ENCODE measurements at places on chromosomes 1 and 21.

DNA sequence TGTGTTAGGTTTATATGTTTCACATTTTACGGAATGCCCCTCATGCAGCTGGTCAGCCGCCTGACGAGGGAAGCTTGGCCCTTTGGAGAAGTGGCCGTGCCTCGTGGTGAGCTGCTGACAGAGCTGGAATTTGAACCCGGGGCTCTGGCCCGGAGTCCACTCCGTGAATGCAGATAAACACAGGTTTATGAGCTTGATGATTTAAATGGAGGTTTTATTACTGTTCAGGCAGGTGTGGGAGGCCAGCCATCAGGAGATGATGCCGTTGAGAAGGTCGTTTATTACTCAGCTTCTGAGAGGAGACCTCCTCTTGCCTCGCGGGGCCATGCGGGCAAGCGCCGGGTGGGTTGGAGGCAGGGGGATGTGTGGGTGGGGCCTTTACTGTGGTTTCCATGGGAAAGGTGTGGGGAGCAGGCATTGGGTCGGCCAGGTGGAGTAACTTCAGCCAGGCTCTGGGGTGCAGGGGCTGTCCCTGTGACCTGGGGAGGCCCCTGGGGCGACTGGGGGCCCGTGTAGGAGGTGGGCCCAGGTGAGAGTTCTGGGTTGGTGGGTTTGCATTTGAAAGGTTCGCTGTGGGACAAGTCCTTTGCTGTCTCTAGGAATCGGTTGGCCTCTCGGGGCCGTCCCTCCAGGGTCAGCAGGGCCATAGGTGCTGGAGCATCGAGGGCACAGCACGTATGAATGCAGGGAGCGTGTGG, 22.0 kb downstream of the PRKCZ start:
- no peak for DNase-seq

DNA sequence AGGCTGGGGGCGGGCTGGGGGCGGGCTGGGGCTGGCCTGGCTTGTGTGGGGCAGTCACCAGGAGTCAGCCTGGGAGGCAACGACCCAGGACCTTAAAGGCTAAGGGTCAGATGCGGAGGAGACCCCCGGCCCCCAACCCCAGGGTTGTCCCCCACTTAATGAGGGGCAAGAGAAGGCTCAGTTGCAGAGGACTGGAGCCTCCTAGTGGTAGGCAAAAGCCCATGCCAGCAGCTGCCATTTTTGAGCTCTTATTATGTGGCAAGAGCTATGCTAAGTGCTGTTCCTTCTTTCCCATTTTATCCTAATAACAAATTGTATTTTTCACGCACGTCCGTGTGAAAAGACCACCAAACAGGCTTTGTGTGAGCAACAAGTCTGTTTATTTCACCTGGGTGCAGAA, 8.0 kb downstream of the KIAA1614 start:
- no peak for DNase-seq

DNA sequence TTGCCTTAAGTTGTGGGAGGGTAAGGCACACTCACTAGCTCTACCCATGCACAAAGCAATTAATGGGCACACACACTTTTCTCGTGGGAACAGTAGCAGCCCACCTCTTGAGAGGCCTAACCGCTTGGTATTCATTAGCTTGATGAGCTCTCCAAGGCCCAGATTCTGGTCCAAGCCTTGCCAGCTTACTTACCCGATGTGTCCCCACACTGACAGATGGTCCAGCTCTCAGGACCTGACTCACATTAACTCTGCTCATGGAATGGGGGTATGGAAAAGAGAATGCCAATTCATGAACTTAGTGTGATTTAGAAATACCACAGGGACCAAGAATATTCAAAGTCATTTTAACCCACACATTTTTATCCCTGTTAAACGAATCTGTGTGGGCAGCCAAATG, 106.8 kb upstream of the CACHD1 start:
- no peak for DNase-seq

DNA sequence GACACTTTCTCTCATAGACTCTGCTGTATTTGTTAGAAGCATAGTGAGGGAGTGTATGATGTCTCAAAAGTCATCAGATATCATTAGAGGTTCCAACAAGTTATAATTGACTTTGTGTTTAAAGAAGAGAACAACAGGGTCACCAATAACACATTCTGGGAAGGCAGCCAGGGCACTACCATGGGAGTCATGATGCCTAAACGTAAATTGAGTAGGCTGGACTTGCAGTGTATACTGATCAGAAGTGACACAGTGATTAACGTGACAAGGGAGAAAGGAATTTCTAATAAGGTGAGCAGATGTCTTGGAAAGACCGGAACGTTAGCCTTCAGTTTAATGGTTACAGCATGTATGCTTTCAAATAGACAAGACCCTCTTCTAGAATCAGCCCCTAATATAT, 973.2 kb downstream of the NCAM2 start:
- no peak for DNase-seq

DNA sequence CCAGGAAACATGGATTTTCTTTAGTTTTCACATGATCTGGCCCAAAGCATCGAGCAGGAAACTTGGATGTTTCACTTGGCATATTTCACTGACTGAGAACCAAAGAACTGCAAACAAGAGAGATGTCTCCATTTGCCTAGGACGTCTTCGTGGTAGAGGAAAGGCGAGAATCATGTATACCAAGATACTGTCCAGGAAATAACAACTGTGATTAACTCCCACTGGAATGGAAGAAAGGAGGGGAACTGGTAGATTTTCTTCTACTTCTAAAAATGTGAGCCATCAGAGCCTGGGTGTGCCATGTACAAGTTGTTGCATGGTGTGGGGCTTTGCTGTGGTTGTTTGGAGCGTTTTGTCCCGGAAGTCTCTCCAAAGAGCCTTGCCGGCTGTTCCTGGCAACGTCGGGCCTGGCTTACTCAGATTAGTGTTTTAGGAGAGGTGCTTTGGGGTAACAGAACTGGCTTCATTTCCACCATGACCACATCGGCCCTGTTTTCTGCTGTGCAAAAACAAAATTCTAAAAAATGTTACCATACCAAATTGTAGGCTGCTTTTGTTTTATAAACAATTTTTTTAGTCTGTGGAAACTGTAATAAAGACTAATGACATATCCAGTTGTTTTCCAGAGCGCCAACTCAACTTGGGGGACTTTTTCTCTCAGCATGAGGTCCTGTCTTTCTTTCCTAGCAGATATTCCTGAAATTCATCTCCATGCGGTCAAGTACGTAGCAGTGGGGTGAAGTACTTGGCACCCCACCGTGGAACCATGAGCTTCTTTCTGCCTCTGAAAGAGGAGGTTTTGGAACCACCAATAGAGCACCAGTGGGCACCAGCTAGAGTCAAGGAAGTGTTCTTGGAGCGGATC, 118.3 kb downstream of the TM2D1 start:
- DNase-seq, result no peak
